ENCODE measurements at places on chromosomes 16 and 17.

- no peak for DNase-seq
Observed at GRCh38 chr17:31274252-31274651, 22.8 kb downstream of the OMG start.

GRCh38 chr17:80653856-80654255 is 109.2 kb downstream of the RPTOR start:
- no peak for DNase-seq

GRCh38 chr17:62906881-62907280 is 59.2 kb upstream of the TANC2 start:
- DNase-seq, result no peak

GRCh38 chr17:32836527-32836926 is 40.4 kb downstream of the MYO1D start:
- DNase-seq, result no peak

DNA sequence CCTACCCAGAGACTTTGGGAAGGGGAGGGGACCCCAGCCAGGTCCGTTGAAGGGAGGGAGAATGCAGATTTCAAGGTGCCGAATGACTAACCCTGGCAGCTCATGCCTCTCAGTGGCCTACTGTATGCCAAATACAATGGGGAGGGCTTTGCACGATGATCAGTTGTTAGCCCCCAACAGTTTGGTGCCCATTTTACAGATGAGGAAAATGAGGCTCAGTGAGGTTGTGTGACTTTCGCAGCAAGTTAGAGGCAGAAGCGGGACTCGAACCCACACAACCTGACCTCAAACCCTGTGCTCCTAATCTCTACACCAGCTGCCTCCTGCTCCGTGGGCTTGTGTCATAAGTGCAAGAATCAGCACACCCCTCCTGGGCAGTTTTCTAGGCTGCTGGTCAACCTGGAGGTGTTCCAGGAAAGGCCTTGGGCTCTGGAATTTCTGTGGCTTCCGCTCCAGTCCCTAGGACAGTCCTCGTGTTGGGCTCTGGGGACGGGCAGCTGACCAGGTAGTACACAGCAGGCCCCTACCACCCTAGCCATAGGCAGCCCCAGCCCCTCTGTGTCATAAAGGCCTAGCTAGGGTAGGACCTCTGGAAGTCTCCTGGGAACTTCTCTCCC is 11.9 kb upstream of the NAGPA start:
- DNase-seq, result no peak

DNA sequence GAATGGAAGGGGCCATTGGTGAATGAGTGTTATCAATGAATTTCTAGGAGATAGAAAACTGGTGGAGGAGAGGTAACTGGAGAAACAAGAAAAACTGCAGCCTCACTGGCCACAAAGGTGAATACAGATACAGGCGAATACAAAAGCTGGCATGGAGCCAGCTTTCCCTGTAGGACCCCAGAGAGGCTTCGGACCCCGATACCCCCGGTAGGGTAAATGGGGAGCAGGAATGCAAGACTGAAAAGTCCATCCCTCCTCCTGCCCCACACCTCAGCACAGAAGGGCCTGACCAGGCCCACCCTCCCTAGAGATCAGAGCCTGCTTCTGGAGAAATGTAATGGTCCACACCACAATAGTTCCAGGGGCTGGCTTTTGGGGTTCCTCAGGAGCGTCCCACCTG is 4.9 kb upstream of the MYLK3 start:
- DNase-seq, result no peak

- DNase-seq, result no peak
Observed at GRCh38 chr17:58333736-58334207, 5.2 kb upstream of the TSPOAP1 start.

- DNase-seq, result no peak
Observed at GRCh38 chr16:12869698-12870427, 31.5 kb upstream of the SHISA9 start.

GRCh38 chr16:29820730-29821642 is 724 bp downstream of the MVP start:
- DNase-seq, result no peak

- no peak for DNase-seq
Observed at GRCh38 chr17:4580291-4580690, 4.0 kb upstream of the SMTNL2 start.

DNA sequence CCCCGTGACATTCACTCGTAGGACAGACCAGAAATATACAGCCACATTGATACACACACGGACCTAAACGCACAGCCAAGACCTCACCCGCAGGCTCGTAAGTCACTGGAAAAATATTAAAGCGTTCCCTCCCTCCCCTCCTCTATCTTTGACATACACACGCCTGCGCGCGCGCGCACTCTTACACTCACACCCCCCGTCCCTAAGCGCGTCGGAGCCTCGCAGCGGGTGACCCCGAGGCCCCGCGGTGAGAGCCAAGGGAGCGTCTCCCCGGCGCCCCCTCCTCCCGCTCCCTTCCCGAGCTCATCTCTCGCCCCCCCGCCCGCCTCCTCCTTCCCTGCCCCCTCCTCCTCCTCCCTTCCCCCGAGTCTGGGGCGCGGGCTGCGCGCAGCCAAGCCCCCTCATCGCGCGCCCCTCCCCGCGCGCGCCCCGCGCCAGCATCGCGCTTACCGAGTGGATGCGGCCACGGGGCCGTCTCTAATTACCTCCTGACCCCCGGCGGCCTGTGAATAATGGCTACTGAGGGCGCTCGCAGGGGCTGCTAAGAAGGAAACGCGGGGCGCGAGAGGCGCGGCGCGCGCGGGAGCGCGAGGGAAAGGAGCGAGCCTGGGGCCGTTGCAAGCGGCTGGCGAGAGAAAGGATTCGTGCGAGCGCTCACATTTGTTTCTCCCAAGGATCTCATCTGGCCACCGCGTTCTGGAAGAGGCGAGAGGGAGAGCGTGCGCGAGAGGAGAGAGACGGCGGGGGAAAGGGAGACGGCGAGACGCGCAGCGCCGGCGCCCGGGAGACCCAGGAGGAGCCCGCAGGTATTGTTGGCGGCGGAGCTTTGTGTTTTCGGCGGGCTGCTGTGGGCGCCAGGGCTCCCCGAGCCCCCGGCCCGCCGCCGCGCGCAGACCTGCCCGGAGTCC is 42.4 kb downstream of the RAI1 start:
- DNase-seq, result no peak

- DNase-seq, result no peak
Observed at GRCh38 chr17:74527756-74528155, 3.5 kb downstream of the CD300LB start.

- no peak for DNase-seq
Observed at GRCh38 chr17:17231621-17232302, 5.2 kb downstream of the FLCN start.

- no peak for DNase-seq
Observed at GRCh38 chr16:8572919-8573724, 17.2 kb downstream of the TMEM114 start.

DNA sequence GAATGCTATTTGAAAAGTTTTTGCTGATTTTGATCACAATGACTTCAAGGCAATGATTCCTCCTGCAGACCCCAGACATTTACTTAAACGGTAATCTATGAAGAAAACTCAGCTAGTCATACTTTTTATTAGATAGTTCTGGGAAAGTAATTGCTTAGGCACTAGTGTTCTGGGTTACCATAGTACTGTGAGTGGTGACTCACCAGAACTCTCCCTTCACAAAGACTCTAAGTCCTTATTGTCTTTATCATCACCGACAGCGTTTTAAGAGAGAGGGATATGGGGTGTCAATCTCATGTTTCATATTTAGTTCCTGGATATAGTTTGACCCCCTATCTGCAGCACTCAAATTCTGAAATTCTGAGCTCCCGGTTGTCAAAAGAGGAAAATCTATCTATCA is 43.0 kb upstream of the CDH8 start:
- no peak for DNase-seq

- no peak for DNase-seq
Observed at GRCh38 chr17:67469208-67469980, 92.3 kb downstream of the PITPNC1 start.

DNA sequence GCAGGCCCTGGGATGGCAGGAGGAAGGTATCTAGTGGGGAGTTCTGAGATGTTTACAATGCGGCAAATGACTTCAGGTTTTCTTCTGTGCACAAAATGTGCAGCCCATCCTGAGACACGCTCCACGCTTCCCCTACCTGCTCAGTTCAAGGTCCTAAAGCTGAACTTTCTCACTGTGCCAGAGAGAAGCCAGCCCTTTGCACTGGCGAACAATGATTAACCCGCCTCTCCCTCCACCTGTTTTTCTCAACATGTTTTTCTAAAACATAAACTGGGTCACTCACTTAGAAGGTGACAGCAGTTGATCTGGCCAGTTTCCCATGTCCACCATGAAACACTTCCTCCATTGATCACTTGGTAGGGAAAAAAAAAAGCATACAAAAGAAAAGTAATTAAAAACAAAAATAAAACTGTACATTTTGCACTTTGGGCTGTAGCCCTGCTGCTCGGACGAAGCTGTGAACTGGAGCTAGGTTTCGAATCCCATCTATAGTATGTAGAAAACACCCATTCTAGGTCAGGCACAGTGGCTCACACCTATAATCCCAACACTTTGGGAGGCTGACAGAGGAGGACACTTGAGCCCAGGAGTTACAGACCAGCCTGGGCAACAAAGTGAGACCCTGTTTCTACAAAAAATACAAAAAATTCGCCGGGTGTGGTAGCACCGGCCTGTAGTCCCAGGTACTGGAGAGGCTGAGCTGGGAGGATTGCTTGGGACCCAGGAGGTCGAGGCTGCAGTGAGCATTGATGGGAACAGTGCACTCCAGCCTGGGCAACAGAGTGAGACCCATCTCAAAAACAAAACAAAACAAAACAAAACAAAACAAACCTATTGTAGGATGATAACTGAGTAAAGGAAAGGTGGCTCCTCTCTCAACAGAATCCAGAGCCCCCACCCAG is 6.1 kb upstream of the G6PC1 start:
- no peak for DNase-seq

DNA sequence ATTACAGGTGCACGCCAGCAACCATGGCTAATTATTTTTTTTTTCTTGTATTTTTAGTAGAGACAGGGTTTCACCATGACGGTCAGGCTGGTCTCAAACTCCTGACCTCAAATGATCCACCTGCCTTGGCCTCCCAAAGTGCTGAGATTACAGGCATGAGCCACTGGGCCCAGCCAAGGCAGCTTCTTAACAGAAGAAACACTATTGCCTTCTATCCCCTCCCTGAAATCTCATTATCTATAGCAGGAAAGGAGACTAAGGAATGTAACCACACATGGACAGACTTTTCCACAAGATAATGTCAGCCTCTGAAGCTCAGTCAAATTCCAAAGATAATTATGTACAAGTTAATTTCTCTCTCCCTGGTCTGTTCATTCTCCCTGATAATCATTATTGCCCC is 5.7 kb upstream of the ZP2 start:
- DNase-seq, result no peak

DNA sequence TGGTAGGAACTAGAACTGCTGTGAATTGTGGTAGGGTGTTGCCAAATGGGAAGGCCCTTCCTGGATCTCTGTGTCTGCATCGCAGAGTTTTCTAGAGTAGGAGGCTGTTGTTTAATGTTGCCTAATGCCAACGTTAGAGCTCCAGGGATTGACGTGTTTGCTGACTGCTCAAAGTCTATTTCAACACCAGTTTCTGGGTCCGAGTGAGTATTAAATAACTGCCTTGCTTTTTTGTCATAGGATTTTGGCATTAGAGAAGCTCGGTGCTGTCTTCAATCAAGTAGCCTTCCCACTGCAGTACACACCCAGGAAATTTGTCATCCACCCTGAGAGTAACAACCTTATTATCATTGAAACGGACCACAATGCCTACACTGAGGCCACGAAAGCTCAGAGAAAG is 40.0 kb downstream of the SF3B3 start:
- no peak for DNase-seq

- DNase-seq, result no peak
Observed at GRCh38 chr17:83170571-83171260, 91.3 kb downstream of the METRNL start.

All from SHP77 treated with DMSO at 0.1 percent for 48 hours (cell line).